Thoracic aorta (tissue), 2 donors: ENCODE measurements at places on chromosomes 3 and 15. TPM values are rescaled to one million over a fixed set of nuclear protein-coding genes. Genes with fewer than 3 reads are reported as not detected.

DNA sequence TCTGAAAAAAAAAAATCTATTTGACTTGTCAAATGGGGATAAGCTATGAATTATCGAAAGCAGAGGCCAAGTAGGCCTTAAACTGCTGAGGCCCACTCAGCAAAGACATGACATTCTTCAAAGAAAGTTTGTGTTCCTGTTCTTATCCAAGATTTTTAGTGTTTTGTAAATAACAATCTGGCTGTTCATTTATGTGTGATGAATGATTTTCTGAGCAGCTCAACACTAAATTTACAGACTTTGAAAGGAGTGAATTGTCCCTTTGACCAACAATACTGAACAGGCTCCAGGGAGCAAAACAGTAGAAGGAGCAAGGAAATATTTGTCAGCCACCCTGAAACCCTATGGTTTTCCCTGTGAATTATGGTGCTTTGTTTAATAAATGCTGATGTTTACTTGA is 512.6 kb upstream of the NAALADL2 start:
- H3K27me3 ChIP-seq: no peaks in the 10 kb centered on the region
- H3K4me3 ChIP-seq: no peak overlapping the region
- H3K36me3 ChIP-seq: no peaks in the 10 kb centered on the region
- no peaks in the 10 kb centered on the region for H3K4me1 ChIP-seq
- no peak for DNase-seq
- H3K27ac ChIP-seq: no peak overlapping the region

- DNase-seq: no peak
- H3K27ac ChIP-seq: no peak overlapping the region
- no peaks in the 10 kb centered on the region for H3K27me3 ChIP-seq
- peaks cover 7% of the 10 kb centered on the region for H3K36me3 ChIP-seq
These were observed 115.5 kb upstream of the ABHD17C start for GRCh38 chr15:80579611-80580010.

DNA sequence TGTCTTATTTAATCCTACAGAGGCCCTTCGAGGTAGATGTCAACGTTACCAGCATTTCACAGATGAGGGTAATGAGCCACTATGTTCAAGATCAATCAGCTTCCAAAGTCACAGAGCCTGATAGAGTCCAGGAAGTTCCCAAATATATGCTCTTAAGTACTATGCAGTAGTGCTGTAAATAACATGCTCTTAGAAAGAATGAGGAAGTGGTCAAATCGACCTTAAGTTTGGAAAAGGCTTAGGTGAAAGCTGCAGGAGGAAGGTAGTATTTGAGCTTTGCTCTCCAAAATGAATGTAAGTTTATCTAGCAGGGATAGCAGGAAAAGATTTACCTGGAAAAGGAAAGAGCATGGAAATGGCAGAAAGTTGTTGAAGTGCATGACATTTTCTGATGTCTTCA is 234.0 kb downstream of the RBMS3 start:
- H3K36me3 ChIP-seq: no peaks in the 10 kb centered on the region
- H3K27ac ChIP-seq: no peak overlapping the region
- H3K4me3 ChIP-seq: no peak overlapping the region
- no peak for DNase-seq
- peaks cover 32% of the 10 kb centered on the region for H3K4me1 ChIP-seq
- H3K27me3 ChIP-seq: no peaks in the 10 kb centered on the region

- no peak overlapping the region for H3K27ac ChIP-seq
- H3K4me3 ChIP-seq: no peak overlapping the region
- H3K27me3 ChIP-seq: no peaks in the 10 kb centered on the region
- H3K4me1 ChIP-seq: no peaks in the 10 kb centered on the region
These were observed 16.7 kb upstream of the PPP1R2 start for GRCh38 chr3:195559723-195560409.

- no peak overlapping the region for H3K27ac ChIP-seq
- H3K4me1 ChIP-seq: peaks cover 20% of the 10 kb centered on the region
- H3K36me3 ChIP-seq: no peaks in the 10 kb centered on the region
These were observed 340.4 kb upstream of the KCNMB2 start for GRCh38 chr3:178195824-178196223.

- no peak overlapping the region for H3K4me3 ChIP-seq
- no peaks in the 10 kb centered on the region for H3K4me1 ChIP-seq
- no peak overlapping the region for H3K27ac ChIP-seq
- no peaks in the 10 kb centered on the region for H3K27me3 ChIP-seq
- no peaks in the 10 kb centered on the region for H3K36me3 ChIP-seq
These were observed 6.5 kb upstream of the TM4SF19 start for GRCh38 chr3:196344663-196345062.

GRCh38 chr15:64864068-64864467 is 22.4 kb downstream of the PLEKHO2 start:
- no peak for DNase-seq
- peaks cover 43% of the 10 kb centered on the region for H3K36me3 ChIP-seq
- no peaks in the 10 kb centered on the region for H3K27me3 ChIP-seq

GRCh38 chr3:185825639-185826481 is 1.0 kb upstream of the IGF2BP2 start:
- H3K4me1 ChIP-seq: peaks cover 32% of the 10 kb centered on the region
- H3K36me3 ChIP-seq: no peaks in the 10 kb centered on the region
- no peak for DNase-seq
- peak overlapping the region; percentile 76 for H3K4me3 ChIP-seq
- no peak overlapping the region for H3K27ac ChIP-seq
- H3K27me3 ChIP-seq: peaks cover 20% of the 10 kb centered on the region

DNA sequence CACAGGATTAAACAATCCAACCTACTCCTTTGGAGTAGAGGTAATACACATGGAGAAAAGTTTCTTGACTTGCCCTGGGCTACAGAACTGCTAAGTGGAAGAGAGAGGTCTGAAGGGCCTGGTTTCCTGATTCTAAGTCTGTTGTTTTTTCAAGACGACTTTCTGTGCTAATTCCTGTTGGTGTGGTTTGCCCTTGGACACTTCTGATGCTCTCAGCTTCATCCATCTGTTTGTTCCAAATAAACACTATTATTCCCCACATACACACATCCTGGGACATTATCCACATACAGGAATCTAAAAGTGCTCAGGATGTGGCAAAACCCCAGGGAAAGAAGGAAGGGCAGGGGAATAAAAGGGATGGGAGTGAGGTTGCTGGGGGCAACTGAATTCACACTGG is 393.5 kb upstream of the TBL1XR1 start:
- H3K27ac ChIP-seq: peak overlapping the region; percentile 64
- no peak overlapping the region for H3K4me3 ChIP-seq

DNA sequence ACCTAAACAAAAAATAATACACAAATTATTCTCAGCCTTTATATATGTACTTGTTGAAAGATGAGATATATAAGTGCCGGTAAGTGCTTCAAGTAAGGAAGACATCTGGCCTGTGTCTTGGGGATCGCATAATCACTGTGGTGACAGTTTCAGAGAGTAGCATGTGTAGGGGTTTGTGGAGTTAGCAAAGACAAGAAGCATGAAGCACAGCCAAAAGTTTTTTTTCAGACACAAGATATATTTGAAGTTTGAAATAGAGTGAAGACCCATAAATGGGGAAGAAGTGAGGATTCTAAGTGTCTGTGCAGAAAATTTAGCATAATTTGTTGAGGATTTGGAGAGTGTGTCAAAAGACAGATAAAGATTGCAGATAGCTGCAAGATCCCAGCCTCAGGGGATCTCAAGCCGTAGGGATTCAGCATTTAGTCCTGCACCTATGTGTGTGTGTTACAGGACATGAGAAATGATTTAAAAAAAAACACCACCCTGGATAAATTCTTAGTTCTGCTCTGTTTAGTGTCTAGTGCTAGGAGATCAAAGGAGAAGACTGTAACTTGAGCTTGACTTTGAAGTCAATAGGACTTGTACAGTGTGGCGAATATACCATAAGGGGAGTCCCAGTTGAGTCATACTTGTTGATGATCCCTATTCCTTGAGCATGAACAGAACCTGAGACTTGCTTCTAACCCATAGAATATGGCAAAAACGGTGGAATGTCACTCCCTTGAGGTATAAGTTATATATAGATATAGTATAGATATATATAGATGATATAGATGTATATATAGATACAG is 123.9 kb upstream of the GRM7 start:
- no peak overlapping the region for H3K27ac ChIP-seq
- DNase-seq: no peak
- H3K4me1 ChIP-seq: no peaks in the 10 kb centered on the region
- H3K4me3 ChIP-seq: no peak overlapping the region

- H3K4me1 ChIP-seq: peaks cover 5% of the 10 kb centered on the region
- no peak overlapping the region for H3K27ac ChIP-seq
- DNase-seq: no peak
- H3K4me3 ChIP-seq: no peak overlapping the region
These were observed 67.3 kb downstream of the THSD4 start for GRCh38 chr15:71182522-71182921.

GRCh38 chr3:25899352-25900101 is 109.6 kb downstream of the OXSM start:
- no peak overlapping the region for H3K4me3 ChIP-seq
- no peaks in the 10 kb centered on the region for H3K4me1 ChIP-seq
- DNase-seq: no peak

GRCh38 chr3:102113421-102114041 is 264.2 kb downstream of the NFKBIZ start:
- H3K27me3 ChIP-seq: no peaks in the 10 kb centered on the region
- H3K36me3 ChIP-seq: no peaks in the 10 kb centered on the region
- H3K4me1 ChIP-seq: no peaks in the 10 kb centered on the region
- no peak overlapping the region for H3K4me3 ChIP-seq
- no peak overlapping the region for H3K27ac ChIP-seq

DNA sequence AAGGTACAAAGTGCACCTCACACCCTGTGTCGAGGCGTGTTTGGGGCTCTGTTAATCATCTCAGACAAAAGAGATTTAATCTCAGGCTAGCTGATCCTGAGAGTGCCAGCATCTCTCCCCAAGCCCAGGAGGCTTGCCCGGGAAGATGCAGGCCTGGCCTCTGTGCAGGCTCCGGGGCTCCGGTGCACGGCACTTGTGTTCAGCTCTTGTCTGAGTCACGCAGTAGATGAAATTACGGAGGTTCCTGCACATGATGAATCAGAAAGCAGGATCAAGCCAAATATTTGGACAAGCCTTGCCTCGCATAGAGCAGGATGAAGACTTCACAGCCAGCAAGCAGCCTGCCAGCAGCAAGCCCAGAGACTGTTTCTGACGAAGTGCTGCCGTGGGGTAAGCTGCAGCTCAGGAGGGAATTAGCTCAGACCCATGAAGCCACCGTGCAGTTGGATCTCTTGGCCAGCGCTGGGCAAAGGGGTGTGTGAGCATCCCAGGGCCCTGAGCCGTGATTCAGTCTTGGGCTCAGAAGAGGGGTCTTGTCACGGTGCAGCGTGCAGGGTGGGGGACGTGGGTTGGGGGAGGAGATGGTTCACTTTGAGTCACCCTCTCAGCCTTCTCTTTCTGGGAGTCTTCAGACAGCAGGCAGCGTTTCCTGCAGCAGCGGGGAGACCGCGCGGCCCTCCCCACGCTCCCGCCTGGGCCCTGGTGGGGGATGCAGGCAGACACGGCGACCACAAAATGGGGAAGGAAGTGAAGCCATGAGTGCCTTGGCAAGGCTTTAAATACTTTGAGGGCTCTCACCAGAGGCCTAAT is 89.2 kb upstream of the MEF2A start:
- DNase-seq: peak; percentile 70
- H3K4me1 ChIP-seq: peaks cover 25% of the 10 kb centered on the region
- H3K36me3 ChIP-seq: no peaks in the 10 kb centered on the region
- no peaks in the 10 kb centered on the region for H3K27me3 ChIP-seq
- no peak overlapping the region for H3K4me3 ChIP-seq

GRCh38 chr3:33317963-33318709 is 40.9 kb downstream of the FBXL2 start:
- DNase-seq: no peak
- no peak overlapping the region for H3K27ac ChIP-seq
- H3K4me1 ChIP-seq: peaks cover 5% of the 10 kb centered on the region

DNA sequence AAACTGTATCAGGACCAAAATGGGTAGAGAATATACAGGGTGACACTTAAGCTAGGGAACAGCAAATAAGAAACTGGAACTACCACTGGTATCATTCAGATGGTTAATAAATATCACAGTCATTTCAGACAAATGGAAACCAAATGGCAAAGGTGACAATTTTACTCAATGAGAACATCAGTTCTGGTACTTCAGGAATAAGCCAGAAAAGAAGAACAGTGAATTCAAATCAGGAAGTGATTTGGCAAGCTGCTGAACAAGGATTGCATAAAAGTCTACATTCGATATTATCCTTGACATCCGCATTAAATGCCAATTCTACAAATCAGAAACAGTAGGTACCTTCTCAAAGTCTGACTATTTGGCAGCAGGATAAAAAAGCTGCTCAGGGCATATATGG is 23.5 kb upstream of the STIMATE start:
- peaks cover 15% of the 10 kb centered on the region for H3K36me3 ChIP-seq
- H3K27ac ChIP-seq: no peak overlapping the region
- no peak for DNase-seq

- H3K4me1 ChIP-seq: no peaks in the 10 kb centered on the region
- H3K4me3 ChIP-seq: no peak overlapping the region
- DNase-seq: no peak
- H3K27ac ChIP-seq: no peak overlapping the region
These were observed 111.3 kb upstream of the BCL6 start for GRCh38 chr3:187856555-187856954.

- no peak overlapping the region for H3K4me3 ChIP-seq
- no peak overlapping the region for H3K27ac ChIP-seq
- no peaks in the 10 kb centered on the region for H3K4me1 ChIP-seq
- no peaks in the 10 kb centered on the region for H3K27me3 ChIP-seq
- DNase-seq: no peak
- H3K36me3 ChIP-seq: peaks cover 8% of the 10 kb centered on the region
These were observed 25.6 kb downstream of the DCUN1D1 start for GRCh38 chr3:182954553-182955235.

The TM4SF18 gene
- total RNA-seq: 1.9 TPM

The RNU5B-1 gene
- total RNA-seq: not detected

The GP9 gene
- total RNA-seq: not detected

The RETNLB gene
- total RNA-seq: not detected

The SV2B gene
- 2.6 TPM for total RNA-seq

The ACTRT3 gene
- total RNA-seq: 2.7 TPM
